ENCODE measurements at places on chromosomes 13 and 19.
A peak's percentile ranks its signal among the peaks of the same experiment; 100 is the strongest.

DNA sequence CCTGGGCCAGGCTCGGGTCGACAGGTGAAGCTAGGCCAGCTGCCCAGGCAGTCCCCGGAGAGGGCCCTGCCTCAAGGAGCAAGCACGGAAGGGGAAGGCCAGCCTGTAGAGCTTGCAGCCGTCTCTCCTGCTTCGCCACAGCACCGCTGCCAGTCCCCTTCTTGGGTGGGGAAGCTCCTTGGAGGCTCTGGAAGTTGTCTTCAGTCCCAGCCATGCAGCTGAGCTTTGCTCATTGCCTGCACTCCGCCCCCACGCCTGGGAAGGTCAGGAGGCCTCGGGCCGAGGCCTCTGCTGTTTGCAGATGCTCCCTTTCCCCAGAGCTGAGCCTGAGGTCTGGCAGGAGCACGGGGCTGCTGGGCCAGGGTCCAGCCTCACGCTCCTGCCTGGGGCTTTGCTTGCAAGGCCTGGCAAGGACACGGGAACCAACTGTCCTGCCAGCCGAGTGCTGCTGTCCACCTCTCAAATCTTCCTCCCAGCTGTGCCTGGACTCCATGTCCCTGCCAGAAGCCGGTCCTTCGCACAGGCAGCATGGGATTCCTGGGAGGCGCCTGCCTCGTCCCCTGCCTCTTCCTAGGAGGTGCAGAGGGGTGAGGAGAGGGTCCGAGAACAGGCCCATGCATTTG, 13.3 kb downstream of the PLEKHF1 start:
- DNase-seq: no peak

GRCh38 chr13:26168835-26169234, 53.3 kb downstream of the RNF6 start:
- no peak for DNase-seq

GRCh38 chr13:46553521-46553885, 533 bp downstream of the LRCH1 start:
- no peak for DNase-seq

DNA sequence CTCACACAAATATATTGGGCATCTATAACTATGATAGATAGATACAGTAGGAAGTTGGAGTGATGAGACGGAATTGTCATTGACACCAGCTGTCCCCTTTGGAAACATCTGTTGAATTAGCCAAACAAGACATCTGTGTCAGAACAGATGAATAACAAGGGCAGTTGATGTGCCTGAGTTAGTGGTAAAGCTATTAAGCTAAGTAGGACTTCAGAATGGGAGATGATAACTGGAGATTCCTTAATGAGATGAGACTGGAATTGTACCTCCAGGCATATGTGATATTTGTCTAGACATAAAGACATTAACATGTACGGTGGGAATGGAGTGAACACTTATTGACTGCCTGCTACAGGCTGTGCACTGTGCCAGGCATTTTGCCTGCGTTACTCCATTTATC, 78.7 kb downstream of the MBNL2 start:
- no peak for DNase-seq

DNA sequence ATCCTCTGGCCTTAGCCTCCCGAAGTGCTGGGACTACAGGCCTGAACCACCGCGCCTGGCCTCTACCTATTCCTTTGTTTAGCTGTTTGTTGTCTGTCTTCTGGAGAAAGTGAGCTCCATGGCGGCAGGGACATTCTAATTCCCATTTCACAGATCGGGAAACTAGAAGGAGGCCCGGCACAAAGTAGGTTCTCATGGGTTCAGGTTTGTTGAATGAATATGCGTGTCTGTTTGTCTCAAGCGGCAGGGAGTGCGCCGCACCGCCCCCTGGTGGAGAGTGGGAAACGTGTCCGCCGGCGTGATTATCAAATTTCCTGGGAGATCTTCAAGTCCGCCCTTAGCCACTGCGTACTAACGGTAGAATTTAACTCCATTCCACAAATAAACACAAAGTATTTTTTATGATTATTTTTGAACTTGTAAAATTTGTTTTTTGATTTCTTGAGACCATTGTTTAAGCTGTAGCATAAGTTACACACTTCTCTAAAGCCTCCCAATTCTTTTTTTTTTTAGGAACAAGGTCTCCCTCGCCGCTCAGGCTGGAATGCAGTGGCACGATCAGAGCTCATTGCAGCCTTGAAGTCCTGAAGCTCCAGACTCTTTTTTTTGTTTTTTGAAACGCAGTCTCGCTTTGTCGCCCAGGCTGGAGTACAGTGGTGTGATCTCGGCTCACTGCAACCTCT, 8.9 kb upstream of the CCDC9 start:
- DNase-seq: peak; percentile 69

Measured in CD4-positive, alpha-beta T cell treated with Interleukin-15 for 1 hour (primary cell).